ENCODE measurements at places on chromosomes 1 and 21.

GRCh38 chr1:115013792-115014191 is 15.8 kb upstream of the TSHB start:
- DNase-seq: no peak

- DNase-seq: no peak
These were observed 1037.2 kb downstream of the ADGRL2 start for GRCh38 chr1:82837766-82838465.

DNA sequence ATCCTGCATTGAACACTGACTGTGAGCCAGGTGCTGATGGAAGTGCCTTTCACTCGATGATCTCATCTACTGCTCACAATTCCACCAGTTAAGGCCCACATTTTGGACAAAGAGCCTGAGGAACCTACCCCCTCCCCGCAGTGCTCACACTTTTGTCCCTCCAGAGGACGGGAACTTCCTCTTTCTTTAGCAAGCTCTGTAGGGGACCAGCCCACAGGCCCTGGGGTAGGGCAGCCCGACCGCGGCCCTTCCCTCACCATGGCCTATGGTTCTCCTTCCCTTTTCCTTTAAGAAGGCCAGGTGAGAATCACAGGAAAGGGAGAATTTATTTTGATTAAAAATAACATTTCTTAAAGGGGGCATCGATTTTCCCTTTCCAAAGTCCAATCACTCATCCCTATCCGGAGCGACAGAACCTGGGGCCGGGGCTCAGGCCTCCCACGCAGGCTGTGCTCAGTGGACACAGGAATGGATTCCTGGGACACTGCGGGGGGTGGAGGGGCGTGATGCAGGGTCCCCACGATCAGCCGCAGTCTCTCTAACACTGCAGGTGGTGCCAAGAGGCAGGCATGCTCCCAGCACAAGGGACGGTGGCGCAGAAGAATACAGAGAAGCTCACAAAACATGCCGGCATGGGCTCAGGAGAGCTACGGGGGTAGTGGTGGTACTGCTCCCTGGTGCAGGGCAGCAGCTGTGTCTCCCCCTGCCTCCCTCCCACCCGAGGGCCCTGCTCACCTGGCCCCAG is 8.9 kb upstream of the KCNE1 start:
- DNase-seq: no peak

DNA sequence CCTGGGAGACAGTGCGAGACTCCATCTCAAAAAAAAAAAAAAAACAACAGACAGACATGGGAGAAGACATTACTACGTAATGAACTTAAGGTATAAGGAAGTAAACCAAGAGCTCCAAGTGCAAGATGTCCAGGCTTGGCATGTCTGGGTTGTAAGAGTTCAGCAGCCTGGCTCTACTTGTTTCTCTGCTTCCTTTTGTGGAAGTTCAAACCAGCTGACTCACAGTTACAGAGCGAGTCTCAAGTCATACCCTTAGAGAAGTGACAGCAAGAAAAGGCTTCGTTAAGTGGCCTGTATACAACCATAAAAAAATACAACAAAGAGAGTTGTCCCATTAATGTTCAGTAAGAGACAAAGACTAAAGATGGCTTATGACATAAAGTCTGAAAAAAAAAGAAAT is 1.3 kb downstream of the RIT1 start:
- DNase-seq: no peak

DNA sequence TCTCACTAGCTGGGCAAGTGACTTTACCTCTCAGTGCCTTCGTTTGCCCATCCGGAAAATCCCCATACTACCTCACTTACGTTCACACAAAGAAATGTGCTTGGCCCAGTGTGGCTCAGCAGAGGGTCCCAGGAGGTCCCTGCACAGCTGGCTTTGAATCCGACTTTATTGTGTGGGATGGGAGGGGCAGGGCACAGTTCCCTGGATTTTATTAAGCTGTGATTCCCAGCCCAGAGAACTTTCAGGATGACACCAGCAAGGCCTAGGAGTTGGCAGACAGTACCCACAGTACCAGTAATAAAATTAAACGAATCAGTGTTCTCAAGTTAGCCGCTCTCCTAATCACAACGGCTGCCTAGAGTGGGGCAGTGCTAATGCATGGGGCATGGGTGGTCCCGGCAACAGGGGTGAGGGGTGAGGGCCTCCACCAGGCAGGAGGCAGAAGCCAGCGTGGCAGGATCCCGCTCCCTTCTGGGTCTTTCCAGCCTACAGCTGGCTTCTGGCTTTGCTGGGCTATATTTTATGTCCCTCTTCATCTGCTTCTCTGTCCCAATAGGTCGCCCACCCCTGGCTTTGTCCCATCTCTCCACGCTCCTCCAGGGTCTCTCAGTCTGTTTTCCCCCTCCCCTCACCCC is 74.9 kb downstream of the VWA5B1 start:
- DNase-seq: no peak
